ENCODE measurements at places on chromosomes 6 and 20. TPM values are rescaled to one million over a fixed set of nuclear protein-coding genes. Genes with fewer than 3 reads are reported as not detected.
A peak's percentile ranks its signal among the peaks of the same experiment; 100 is the strongest.

DNA sequence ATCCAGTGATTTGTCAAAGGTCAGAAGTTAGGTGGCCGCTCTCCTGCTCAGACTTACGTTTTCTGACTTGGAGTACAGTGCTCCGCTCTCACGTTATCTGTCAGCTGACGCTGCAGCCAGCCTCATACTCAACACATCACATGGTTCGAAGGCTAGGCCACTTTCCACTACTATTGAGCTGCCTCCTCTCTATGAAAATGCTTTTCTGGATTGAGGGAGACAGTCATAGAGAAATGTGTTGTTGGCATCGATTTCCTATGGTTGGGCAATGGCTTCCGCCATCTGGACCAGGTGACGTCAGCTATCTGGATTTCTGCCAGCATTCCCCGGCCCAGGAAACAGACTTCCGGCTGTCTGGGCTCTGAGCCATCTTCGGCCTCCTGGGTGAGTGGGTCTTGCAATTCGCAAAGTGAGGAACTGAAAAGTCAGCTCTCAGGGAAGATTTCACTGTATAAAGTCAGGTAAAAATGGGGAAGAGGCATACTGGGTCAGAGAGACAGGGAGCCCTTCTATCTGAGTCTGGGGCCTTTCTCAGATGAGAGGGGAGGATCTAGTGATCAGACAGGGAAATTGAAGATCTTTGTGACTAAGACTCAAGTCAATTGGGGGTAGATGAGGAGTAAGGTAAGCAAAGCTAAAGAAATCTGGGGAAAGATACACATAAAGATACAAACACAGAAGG lies 37.5 kb upstream of the IER3 start:
- no peaks in the 10 kb centered on the region for H3K36me3 ChIP-seq
- peak overlapping the region; percentile 93 for H3K27ac ChIP-seq
- H3K4me3 ChIP-seq, result no peak overlapping the region
- peaks cover 35% of the 10 kb centered on the region for H3K4me1 ChIP-seq
- peak; percentile 99 for DNase-seq
- H3K27me3 ChIP-seq, result no peaks in the 10 kb centered on the region

The POU5F1 gene
- 0.23 TPM for polyA plus RNA-seq

The MSH5 gene
- polyA plus RNA-seq, result 11.1 TPM

The FAM83C gene
- polyA plus RNA-seq, result not detected

DNA sequence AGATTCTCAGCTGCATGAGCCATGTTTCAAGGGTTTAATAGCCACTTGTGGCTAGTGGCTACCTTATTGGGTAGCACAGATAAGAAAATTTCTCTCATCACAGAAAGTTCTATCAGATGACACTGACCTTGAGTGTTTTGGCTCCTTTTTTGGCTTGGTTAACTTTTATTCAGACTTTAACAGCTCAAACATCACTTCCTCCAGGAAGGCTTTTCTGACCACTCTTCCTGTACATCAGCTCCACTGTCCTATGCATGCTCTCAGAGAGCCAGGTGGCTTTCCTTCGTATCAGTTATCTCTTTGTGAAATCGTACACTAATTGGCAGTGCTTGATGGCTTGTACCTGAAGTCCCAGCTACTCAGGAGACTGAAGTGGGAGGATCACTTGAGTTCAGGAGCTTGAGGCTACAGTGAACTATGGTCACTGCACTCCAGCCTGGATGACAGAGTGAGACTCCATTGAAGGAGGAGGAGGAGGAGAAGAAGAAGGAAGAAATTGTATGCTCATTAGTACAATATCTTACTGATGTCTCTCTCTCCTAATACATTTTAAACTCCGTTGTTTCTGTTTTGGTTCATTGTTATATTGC lies 10.7 kb downstream of the MAFB start:
- H3K4me3 ChIP-seq, result no peak overlapping the region
- DNase-seq, result no peak
- no peaks in the 10 kb centered on the region for H3K27me3 ChIP-seq
- H3K4me1 ChIP-seq, result no peaks in the 10 kb centered on the region
- no peak overlapping the region for H3K27ac ChIP-seq

DNA sequence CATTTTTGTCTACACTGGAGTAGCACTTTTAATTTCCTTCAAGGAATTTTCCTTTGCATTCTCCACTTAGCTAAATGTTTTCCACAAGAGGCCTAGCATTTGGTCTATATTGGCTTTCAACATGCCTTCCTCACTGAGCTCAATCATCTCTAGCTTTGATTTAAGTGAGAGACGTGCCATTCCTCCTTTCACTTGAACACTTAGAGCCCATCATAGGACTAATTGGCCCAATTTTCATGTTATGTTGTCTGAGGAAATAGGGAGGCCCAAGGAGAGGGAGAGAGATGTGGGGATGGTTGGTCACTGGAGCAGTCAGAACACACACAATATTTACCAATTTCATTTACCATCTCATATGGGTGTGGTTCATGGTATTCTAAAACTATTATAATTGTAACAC lies 645.0 kb downstream of the PRKN start:
- H3K4me1 ChIP-seq, result no peaks in the 10 kb centered on the region
- no peaks in the 10 kb centered on the region for H3K36me3 ChIP-seq
- no peak overlapping the region for H3K27ac ChIP-seq

DNA sequence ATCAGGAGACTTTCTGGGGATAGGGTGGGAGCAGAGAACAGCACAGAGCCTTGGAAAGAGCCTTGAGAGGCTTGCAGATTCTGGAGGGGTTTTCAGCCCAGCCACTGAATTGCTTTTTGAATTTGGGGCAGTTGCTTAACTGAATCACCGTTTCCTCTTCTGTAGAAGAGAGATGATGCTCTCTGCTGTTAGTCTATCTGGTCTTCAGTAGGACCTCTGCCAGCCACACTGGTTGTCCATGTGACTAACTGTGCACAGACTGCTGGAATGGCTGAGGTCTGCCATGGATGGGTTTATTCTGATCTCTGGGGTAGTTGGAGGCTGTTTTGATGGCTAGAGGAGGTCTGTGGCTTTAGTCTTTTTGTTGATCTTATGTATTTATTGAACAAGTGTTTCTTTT lies 21.4 kb upstream of the PRDM1 start:
- H3K36me3 ChIP-seq, result no peaks in the 10 kb centered on the region
- no peak for DNase-seq
- no peaks in the 10 kb centered on the region for H3K27me3 ChIP-seq
- H3K4me1 ChIP-seq, result peaks cover 14% of the 10 kb centered on the region
- H3K4me3 ChIP-seq, result no peak overlapping the region

- no peaks in the 10 kb centered on the region for H3K27me3 ChIP-seq
- H3K4me1 ChIP-seq, result peaks cover 17% of the 10 kb centered on the region
- DNase-seq, result peak; percentile 53
- H3K27ac ChIP-seq, result no peak overlapping the region
- no peaks in the 10 kb centered on the region for H3K36me3 ChIP-seq
- H3K4me3 ChIP-seq, result no peak overlapping the region
Observed at GRCh38 chr6:16729183-16729691, 32.0 kb downstream of the ATXN1 start.

DNA sequence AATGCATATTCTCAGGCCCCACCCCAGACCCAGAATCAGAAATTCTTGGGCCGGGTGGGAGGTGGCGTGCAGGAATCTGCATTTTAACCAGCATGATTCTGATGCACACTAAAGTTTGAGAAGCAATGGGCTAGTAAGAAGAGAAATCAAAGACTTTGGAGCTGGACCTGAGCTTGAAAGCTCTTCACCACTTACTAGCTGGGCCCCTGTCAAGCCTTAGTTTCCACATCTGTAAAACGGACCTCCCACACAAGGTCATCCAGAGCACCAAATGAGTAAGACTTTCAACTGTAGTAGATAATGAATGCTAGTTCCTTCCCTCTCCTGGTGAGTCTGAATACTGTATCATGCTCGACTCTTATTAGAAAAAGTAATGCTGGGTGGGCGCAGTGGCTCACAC lies 87.0 kb downstream of the TBC1D7 start:
- H3K27ac ChIP-seq, result no peak overlapping the region
- no peaks in the 10 kb centered on the region for H3K36me3 ChIP-seq
- no peak overlapping the region for H3K4me3 ChIP-seq
- no peaks in the 10 kb centered on the region for H3K27me3 ChIP-seq
- H3K4me1 ChIP-seq, result no peaks in the 10 kb centered on the region

DNA sequence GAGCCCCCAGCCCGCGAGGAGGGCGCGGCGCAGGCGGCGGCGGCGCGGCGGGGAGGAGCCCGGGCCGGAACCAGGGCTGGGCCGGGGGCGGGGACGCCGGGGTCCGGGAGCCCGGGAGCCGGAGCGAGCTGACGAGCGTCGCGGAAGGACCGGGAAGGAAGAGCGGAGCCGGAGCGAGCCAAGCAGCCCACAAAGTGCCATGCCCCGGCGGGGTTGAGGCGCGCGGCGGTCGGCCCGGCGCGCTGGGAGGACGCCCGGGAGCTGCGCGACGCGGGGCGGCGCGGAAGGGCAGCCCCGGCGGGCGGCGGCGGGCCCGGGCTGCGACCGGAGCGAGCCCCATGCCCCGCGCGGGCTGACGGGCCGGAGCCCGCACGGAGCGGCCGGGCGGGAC lies 289 bp downstream of the FOXP4 start:
- H3K27ac ChIP-seq, result no peak overlapping the region
- peak overlapping the region; percentile 80 for H3K4me3 ChIP-seq
- peaks cover 15% of the 10 kb centered on the region for H3K27me3 ChIP-seq
- H3K4me1 ChIP-seq, result peaks cover 2% of the 10 kb centered on the region

DNA sequence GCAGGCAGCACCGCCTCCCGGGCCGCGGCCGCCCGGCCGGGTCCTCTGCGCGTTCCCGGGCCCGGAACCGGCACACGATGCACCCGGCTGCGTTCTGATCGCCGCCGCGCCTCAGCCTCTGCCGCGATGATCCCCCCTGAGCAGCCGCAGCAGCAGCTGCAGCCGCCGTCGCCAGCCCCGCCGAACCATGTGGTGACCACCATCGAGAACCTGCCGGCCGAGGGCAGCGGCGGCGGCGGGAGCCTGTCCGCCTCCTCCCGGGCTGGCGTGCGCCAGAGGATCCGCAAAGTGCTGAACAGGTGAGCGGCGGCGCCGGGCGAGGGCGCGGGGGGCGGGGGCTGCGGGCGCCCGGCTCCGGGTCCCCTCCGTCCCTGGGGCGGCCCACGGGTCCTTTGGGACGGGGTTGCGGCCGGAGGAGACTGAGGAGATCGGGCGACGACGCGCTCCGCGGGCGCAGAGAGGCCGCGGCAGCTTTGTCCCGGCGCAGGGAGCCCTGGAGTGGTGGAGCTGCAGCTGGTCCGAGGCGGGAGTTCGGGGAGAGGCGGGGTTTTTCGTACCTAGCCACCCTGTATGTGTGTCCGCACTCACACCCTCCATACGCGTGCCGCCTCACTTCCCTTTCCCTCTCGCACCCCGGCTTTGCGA lies 659 bp downstream of the SLC35F1 start:
- no peaks in the 10 kb centered on the region for H3K36me3 ChIP-seq
- no peaks in the 10 kb centered on the region for H3K4me1 ChIP-seq
- H3K4me3 ChIP-seq, result no peak overlapping the region
- DNase-seq, result no peak
- H3K27ac ChIP-seq, result no peak overlapping the region

- H3K27ac ChIP-seq, result peak overlapping the region; percentile 96
- DNase-seq, result no peak
- H3K4me3 ChIP-seq, result no peak overlapping the region
- no peaks in the 10 kb centered on the region for H3K27me3 ChIP-seq
- peaks cover 26% of the 10 kb centered on the region for H3K36me3 ChIP-seq
Observed at GRCh38 chr6:158038291-158039177, 56.9 kb downstream of the SYNJ2 start.

DNA sequence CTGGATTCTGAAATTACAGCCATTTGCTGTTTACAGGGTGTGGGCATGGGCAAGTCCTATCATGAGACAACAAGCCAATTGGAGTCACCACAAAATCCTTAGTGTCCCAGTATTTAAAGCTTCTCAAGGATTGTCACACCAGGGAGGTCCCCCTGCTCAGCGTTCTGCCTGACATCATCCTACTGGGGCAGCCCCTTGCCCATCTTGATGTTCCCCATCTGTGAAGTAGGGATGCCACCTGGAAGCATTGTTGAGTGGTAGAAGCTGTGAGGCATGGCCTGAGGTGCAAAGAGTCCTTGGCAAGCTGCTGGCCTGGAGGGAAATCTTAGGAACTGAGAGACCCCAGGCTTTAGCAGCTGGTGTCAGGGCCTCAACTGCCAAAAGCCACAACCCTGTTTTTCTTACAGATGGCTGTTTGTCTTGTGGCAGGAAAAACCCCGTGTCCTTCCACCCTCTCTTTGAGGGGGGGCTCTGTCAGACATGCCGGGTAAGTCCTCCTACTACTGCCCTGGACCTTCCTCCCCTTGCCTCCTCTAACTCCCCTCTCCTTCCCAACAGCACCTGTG lies 23.3 kb upstream of the MAPRE1 start:
- no peaks in the 10 kb centered on the region for H3K27me3 ChIP-seq
- no peak overlapping the region for H3K27ac ChIP-seq
- H3K4me1 ChIP-seq, result no peaks in the 10 kb centered on the region
- H3K4me3 ChIP-seq, result no peak overlapping the region
- H3K36me3 ChIP-seq, result peaks cover 5% of the 10 kb centered on the region
- no peak for DNase-seq

GRCh38 chr6:29559524-29560287 lies at the start of gene UBD:
UBD (minus strand) TSS chr6:29559732; CDS start chr6:29559701, 31 bp downstream.
- H3K27me3 ChIP-seq, result peaks cover 3% of the 10 kb centered on the region
- no peak for DNase-seq
- no peak within 1 kb of the TSS for H3K4me3 ChIP-seq
- H3K27ac ChIP-seq, result no peak within 1 kb of the TSS
- no peaks in the 10 kb centered on the region for H3K36me3 ChIP-seq
- H3K4me1 ChIP-seq, result no peaks in the 10 kb centered on the region

The ADGB gene
- polyA plus RNA-seq, result not detected

DNA sequence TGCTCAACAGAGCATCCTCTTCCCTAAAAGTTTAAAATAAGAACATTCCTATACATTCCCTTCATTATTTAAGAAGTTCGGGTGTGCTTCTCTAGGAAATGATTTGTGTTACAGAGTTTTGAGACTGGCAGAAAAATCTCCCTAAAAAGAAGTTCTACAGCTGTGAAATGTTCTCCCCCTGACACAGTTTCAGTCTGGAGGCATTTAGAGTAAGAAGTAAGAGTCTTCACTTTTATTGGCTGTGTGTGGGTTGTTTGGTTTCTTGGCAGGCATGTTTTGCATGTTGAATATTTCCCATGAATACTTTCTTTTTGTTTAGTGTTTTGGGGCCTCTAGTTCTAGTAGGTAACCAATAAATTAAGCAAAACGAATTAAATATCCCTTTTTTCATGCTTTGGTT lies 195.9 kb downstream of the TENT5A start:
- DNase-seq, result no peak
- H3K27me3 ChIP-seq, result no peaks in the 10 kb centered on the region
- peaks cover 3% of the 10 kb centered on the region for H3K4me1 ChIP-seq
- no peaks in the 10 kb centered on the region for H3K36me3 ChIP-seq
- no peak overlapping the region for H3K4me3 ChIP-seq
- H3K27ac ChIP-seq, result no peak overlapping the region

GRCh38 chr6:39530201-39530759 lies 194.9 kb downstream of the KIF6 start:
- no peaks in the 10 kb centered on the region for H3K27me3 ChIP-seq
- H3K4me3 ChIP-seq, result peak overlapping the region; percentile 9
- peak; percentile 66 for DNase-seq
- H3K4me1 ChIP-seq, result no peaks in the 10 kb centered on the region

The NHSL1 gene
- polyA plus RNA-seq, result 19.5 TPM

The RSPH9 gene
- 0.87 TPM for polyA plus RNA-seq

DNA sequence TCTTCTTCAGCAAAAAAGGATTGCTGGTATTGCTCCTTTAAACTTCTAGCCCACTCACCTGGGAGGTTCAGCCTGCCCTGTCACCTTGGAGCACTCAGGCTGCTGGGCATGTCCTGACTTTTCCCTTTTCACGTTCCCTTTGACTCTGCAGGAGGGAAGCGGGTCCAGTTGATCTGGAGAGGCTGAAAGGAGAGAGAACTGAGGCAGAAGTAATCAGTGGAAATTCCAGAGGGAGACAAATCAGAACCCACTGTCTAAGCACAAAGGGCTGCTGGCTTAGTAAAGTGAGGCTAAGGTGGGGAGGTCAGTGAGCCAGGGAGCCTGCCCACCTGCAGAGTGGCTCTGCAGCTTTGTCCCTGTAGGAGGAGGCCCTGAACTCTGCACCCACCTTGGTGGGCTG lies 9.7 kb upstream of the SYNDIG1 start:
- peaks cover 8% of the 10 kb centered on the region for H3K27me3 ChIP-seq
- H3K27ac ChIP-seq, result no peak overlapping the region
- no peaks in the 10 kb centered on the region for H3K4me1 ChIP-seq
- no peak overlapping the region for H3K4me3 ChIP-seq

The CRIP3 gene
- not detected for polyA plus RNA-seq
